ENCODE measurements at places on chromosomes 5 and 9.

DNA sequence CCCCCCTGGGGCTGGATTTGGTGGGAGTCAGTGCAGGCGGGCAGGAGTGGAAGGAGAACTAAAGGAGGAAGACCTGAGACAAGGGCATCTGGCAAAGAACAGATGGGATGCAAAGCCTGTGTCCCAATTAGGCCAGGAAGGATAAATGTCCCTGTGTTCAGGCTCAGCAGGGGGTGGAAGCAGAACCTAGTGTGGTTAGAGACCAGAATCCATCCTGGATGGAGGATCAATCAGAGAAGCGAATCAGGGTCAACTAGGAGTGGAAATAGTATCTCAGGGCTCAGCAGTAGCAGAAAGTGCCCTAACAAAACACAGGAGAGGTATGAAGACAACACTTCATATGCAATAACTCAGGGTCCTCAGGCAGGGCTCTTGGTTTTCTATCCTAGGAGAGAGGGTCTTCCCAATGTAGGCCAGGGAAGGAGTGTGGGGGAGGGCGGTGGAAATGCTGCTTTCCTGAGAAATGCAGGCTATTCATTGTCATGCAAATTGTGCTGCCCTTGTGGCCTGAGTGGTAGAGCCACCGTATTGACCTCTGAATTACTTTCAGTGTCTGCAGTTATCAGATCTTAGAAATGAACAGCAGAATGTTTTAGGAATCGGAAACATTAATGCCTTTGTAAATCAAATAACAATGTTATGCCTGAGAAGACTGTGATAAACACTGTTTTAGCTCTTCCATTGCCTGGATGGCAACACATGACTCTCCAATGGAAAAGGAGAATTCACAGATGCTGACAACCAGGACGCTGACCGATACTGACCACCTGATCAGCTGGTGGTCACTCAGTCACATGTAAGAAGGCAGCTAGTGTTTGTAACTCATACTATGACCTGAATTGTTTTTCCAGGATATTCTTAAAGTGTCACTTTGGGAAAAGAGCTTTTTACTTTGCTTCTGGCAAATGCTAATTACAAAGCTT, 323.6 kb downstream of the SEMA5A start:
- no peak for DNase-seq

- no peak for DNase-seq
These were observed 41.0 kb downstream of the RNF180 start for GRCh38 chr5:64206653-64207052.

GRCh38 chr5:126338635-126339034, 84.6 kb upstream of the GRAMD2B start:
- DNase-seq: no peak

DNA sequence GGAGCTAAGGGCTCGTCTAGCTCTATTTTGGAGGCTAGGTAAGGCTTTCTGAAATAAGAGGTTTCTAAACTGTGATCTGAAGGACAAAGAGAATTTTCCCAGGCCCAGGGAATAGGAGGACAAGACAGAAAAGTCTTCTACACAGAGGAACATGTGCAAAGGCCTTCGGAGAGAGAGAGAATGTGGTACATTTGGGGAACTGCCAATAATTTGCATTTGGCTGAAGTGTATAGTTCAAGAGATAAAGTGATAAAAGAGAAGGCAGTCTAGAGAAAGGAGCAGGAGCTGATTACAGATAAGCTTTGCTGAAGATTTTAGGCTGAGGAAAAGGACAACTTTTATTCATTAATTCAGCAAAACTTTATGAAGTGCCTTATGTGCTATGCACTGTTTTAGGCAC, 214.4 kb upstream of the ELL2 start:
- no peak for DNase-seq

GRCh38 chr9:134284273-134284672, 42.0 kb upstream of the RXRA start:
- no peak for DNase-seq

GRCh38 chr5:167639766-167640165, 651.7 kb upstream of the WWC1 start:
- DNase-seq: no peak

- DNase-seq: no peak
These were observed 2.0 kb downstream of the SNCAIP start for GRCh38 chr5:122314036-122314435.

- DNase-seq: no peak
These were observed 45.1 kb downstream of the GARNL3 start for GRCh38 chr9:127309715-127310114.

DNA sequence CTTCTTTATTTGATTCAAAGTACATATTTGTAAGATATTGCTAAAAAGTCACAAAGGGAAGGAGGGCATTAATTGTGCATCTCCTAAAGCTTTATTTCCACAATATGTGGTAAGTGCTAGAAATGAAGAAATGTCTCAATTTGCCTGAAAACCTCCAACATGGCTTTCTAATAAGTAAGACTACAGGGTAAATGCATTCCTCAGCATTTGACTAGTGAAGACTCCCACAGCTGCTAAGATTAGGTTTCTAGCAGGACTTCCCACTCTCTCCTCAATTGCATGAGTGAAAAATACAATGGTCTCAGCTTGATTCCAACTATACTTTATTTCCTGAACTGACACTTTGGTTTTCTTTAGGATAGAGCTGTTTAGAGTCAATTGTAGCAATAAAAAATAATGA, 162.1 kb downstream of the ELAVL2 start:
- no peak for DNase-seq

DNA sequence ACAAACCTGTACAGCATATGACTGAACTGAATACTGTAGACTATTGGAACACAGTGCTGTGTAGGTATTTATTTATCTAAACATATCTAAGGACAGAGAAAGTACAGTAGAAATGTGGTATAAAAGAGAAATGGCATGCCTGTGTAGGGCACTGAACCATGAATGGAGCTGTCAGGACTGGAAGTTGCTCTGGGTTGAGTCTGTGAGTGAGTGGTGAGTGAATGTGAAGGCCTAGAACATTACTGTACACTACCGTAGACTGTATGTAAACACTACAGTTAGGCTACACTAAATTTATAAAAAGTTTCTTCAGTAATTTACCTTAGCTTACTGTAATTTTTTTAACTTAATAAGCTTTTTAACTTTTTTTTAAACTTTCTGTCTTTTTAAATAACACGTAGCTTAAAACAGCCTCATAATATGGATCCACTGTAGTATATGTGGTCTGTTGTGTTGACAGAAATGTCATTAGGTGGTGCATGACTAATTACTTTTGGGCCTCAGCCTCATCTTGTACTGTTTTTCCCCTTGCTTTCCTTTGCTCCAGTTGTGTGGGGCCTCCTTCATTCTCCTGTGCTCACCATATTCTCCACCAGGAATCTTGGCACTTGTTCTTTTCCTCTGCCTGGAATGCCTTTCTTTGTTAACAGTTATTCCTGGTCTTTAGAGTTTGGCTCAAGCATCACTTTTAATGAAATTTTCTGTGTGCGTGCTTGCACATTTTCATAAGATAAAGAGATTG, 8.8 kb downstream of the SPIN1 start:
- no peak for DNase-seq

GRCh38 chr5:136209346-136209910, 16.5 kb upstream of the SMIM32 start:
- no peak for DNase-seq

DNA sequence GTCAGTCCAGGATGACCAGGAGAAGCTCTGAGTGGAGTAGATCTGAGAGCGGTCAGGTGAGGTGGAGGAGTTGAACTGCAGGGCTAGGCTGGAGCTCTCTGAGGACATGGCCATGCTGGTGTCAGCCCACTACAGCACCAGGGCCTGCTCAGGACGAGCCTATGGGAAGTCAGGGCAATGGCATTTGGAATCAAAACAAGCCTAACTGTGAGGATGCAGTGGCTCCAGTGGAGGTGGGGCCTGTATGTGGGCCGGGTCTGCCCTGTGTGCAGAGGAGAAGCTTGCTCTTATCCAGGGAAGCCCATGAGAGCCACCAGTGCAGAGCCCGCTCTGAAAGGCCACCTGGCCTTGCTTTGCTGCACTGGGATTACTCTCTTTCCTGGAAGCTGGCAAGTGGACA, 11.1 kb downstream of the CXCL14 start:
- no peak for DNase-seq

DNA sequence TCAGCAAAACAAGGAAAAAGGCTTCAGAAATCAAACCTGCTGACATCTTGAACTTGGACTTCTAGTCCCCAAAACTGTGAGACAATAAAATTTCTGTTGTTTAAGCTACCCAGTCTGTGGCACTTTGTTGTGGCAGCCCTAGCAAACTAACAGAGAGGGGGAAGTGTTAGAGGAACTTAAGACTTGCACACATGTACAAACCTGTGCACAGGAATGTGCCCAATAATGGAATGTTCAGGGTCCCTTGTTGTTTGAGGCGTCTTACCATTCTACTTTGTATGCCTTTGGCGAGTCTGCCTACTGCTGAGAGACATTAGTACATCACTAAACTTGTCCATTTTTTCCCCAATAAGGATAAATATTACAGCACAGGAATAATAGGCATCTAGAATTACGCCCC, 160.3 kb downstream of the WDR70 start:
- no peak for DNase-seq

DNA sequence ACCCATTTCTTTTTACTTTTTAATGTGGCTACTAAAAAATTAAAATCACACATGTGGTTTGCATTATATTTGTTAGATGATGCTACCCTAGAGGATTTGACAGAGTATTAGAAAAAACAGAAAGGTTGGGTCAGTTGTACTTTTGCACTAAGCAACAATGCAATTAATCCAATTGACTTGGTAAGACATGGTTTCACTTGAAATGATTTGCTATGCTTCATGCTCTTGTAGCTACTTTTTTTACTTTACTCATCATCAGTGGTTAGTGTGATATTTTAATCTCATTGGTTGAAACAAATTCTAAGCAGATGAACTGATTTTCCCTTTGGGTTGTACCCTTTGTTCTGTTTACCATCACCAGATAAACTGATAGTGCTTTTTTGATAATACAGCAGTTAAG, 39.4 kb downstream of the HMHB1 start:
- no peak for DNase-seq

GRCh38 chr5:158845941-158846340, 253.8 kb downstream of the EBF1 start:
- DNase-seq: no peak

DNA sequence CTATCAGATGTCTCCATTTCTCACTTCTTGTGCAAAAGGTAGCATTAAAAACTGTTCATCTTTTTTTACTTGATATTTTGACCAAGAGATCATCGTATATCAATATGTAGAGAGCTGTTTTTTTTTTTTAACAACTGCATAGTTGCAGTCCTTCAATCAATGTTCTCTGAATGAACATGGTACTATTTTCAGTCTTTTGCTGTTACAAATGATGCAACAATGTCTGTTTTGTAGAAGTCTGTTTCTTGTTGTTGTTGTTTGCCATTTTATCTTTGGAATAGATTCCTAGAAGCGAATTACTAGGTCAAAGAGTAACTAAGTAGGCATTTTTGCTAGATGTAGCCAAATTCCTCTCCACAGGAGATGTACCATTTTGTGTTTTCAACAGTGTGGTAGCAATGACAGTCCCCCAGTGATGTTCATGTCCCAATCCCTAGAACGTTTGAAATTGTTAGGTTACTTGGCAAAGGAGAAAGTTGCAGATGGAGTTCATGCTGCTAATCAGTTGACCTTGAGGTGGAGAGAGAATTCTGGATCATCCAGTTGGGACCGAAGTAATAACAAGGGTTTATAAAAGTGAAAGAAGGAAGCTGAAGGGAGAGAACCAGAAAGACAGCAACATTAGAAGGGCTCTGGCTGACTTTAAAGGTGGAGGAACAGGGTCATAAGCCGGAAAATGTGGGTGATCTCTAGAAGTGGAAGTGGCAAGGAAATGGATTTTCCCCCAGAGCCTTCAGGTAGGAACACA, 6.3 kb downstream of the MTREX start:
- no peak for DNase-seq

DNA sequence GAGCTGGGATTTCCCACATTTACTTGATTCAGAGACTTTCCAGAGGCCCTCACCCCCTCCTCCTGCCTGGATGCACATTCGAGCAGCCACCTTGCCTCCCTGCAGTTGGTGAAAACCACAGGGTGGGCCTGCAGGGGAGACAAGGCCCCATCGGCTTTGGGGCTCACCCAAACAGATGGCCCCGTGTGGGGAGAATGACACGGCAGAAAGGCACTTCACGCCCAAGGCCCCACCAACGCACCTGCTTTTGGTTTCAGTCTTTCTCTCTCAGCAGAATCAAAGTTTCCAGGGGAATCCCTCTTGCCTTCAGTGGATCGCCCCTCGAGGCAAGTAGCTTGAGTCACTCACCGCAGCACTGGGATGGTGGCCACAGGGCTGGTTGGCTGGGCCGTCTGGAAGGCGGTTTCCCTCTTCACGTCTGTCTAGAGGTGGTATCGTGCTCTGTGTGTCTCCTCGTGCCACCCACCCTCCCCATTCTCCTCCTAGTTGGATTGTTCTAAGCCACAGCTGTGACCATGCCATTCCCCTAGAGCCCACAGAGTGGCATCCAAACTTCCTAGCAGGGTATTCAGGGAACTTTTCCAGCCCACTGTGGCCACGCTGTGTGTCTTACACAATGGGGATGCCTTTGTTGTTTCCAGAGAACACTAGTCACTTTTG, 31.8 kb downstream of the SEC61B start:
- DNase-seq: peak; percentile 88

DNA sequence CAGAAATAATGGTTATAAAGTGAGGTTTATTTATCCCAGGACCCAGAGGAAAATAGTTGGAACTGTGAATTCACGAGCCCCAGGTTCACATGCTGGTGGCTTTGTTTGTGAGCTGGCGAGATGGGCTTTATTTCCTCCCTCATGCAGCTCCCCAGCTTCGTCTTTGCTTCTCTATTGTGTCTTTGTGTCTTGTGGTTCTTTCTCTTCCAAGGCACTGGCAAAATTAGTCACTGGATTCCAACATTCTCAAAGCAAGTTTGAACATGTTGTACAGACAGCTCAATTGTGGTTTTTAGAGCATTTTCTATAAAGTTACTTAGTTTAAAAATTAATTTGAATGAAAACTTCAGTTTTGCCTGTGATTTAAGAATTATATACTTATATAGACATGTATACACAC, 7.2 kb downstream of the NDUFS6 start:
- DNase-seq: no peak

DNA sequence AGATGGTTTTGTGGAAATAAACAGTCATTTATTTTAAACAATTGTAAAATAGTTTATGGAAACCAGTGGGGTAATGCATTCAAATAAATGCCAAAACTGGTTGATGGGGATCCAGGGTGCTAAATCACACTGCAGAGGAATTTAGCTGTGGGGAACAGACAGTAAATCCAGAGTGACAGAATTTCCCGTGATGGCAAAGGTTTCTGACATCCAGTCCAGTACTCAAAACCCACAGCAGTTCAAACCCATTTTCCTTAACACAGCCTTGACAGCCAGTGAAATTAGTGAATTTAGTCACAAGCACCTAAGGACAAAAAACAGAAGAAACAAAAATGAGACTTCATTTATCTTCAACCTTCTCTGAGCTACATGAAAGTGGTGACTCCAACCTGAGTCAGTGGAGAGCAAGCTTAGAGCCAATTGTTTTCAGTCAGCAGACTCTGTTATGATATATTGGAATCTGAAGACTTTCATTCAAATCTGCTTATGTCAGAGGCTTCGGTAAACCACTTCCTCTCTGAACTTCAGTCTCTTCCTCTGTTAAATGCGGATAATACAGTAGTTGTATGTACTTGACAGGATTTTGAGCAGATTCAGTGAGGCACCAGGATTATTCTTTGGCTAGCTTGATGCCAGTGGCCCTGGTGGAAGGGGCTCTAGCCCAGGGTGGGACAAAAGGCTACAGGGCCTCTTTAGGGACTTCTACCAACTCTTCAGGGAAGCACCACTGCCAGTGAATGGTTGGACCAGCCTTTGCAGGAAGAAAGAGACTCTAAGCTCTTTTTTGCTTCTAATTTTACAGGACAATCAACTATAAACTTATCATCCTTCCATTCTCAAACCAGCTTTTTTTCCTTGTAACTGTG, 185.3 kb downstream of the MAPKAP1 start:
- peak; percentile 10 for DNase-seq
